ENCODE measurements at places on chromosomes 7 and 10. TPM values are rescaled to one million over a fixed set of nuclear protein-coding genes. Genes with fewer than 3 reads are reported as not detected.

ST8SIA6 gene
- 0.88 TPM for total RNA-seq

UBE2H gene
- total RNA-seq, result 61.2 TPM

CCT6A gene
- 141 TPM for total RNA-seq

IFIT1B gene
- not detected for total RNA-seq

PAPOLB gene
- under 0.01 TPM for total RNA-seq

SEPTIN7 gene
- total RNA-seq, result 191 TPM

TRIM8 gene
- total RNA-seq, result 126 TPM

SYNPO2L gene
- under 0.01 TPM for total RNA-seq

FKBP6 gene
- total RNA-seq, result not detected

FAM237B gene
- not detected for total RNA-seq
